Stimulated activated CD8-positive, alpha-beta memory T cell treated with anti-CD3 and anti-CD28 coated beads, Interleukin-12 subunit alpha, Interleukin-12 subunit beta, amount 100 ng/mL, for 4 hours (primary cell): ENCODE measurements at places on chromosomes 5 and 9.

DNA sequence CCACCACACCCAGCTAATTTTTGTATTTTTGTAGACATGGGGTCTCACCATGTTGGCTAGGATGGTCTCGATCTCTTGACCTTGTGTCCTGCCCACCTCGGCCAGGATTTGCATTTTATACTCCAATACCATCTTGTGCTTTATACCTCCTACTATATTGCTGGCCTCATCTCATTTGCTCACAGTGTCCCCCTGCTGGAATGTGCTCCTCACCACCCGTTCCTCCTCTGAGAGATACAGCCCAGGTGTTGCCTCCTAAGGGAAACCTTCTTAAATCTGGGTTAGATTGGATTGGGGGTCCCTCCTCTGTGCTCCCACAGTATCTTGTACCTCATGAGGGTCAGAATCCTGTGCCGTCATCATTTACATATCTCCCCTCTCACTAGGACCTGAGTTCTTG, 131.7 kb downstream of the PAPPA start:
- DNase-seq, result no peak

- no peak for DNase-seq
Observed at GRCh38 chr5:158482125-158482524, 617.6 kb downstream of the EBF1 start.

GRCh38 chr5:43192558-43193180, 644 bp downstream of the NIM1K start:
- DNase-seq, result no peak

DNA sequence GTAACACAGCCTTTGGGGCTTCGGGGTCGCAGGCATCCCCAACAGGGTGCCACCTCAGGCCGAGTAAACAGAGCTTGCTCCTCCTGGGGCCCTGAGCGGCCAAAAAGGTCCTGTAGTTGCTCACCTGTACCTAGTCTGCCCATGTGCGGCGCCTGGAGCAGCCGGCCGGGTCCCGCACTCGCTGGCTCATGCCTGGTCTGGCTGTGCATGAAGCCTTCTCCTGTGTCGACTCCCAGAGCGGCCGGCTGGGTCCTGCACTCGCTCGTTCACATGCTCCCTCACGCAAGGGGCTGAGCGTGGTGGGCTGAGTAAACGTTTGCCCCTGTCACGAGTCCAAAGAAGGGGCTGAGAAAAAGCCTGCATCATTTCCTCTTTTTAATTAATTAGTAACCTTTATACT, 162.4 kb upstream of the TUT7 start:
- no peak for DNase-seq

DNA sequence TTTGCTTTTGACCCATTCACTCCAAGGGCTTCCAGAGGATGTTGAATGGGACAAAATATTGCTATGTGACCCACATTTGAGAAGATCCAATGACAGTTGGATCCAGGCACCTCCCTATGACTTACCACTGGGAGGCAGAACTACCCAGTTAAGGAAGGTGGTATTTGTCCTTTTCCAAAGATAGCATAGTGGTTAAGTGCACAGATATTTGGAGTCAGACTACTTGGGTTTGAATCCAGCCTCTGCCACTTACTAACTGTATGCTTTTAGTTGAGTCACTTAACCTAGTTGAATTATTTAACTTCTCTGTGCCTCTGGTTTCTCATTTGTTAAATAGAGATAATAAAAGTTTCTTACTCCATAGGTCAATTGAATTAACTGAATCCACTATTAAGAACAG, 74.5 kb upstream of the PALM2AKAP2 start:
- no peak for DNase-seq

DNA sequence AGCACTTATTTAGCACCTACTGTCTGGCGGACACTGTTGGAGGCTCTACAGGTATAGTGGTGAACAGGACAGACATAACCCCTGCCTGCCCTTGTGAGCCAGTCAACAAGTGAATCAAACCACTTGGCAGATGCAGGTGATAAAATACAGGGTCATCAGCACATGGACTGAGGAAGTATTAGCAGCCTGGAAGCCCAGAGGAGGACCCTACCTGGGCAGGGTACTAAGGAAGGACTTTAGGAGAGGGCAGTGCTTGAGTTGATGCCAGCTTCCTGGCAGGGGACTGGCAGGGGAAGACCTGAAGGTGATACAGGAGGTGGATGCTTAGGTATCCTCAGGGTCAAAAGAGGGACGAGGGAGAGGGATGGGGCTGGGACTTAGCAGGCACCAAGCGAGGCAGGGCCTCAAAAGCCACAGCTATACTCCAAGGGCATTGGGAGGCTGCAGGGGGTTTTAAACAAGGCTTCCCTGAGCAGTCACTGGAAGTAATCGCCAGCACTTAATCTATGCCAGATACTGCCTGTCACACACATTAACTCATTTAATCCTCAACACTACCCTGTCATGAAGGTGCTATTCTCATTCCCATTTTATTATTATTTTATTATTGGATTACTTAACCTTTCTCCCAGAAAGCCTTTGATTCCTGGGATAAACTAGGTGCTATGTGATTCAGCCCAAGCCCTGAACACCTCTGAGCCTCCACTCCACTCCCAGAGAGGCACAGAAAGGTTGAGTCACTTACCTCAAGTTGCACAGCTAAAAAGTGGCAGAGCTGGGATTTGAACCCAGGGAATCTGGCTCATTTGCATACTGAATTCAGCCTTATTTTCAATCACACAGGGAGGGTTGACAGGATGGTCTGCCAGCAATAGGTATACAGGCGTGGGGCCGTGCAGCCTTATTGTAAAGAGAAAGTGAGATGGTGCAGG, 63.8 kb upstream of the ORM1 start:
- no peak for DNase-seq

DNA sequence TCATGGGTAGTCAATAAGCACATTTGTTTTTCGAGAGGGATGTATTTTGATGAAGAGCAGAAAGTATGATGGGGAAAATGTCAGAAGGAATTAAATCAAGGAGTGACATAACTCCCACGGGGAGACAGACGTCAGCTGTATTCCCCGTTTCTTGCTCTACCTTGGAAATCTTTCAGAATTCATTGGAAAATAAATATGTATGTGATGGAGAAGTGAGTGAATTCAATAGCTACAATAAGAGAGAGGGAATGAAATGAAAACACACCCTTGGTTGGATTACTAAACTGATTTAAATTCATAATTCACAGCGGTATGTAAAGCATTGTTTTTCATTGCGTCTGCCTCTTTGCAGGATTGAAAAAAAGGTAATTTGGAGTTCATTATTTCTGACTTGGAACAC, 209.7 kb upstream of the KLF4 start:
- DNase-seq, result no peak

GRCh38 chr9:101326501-101326900, 58.3 kb downstream of the BAAT start:
- no peak for DNase-seq

DNA sequence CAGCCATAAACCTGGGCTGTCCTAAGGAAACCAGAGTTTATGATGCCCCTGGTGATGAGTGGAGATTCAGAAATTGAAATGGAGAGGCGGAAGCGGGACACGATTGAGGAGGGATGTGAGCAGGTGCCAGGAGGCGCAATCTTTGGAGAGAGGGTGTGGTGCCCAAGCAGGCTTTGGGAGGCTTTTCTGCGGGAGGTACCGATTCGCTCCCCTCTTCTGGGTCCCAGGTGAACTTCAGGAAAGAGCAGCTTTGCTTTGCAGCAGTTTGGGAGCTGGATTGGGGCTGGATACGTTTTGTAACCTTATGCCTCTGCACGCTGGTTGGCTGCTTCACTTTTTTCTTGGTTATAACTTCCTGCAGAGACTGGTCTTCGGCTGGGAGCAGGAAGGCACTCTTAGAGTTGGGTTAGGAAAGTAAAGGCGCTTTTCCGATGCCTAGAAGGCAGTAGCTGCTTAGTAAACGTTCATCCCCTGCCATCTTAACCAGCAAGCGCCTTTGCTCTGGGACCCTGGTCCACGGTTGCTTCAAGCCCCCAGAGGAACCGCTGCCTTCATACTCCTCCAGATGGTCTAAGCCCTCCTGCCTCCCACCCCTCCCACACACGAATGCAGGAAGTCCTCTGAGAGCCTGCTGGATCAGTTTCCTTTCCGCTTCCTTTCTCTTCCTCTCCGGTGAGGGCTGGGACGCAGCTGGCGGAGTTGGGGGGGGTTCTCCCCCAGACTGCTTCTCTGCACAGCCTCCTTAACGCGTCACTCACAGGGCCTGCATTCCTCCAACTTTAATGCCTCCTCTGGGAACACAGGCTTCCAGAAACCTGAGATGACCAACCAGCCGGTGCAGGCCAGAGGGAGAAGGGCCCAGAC, 15.2 kb upstream of the NEK6 start:
- DNase-seq, result no peak

- no peak for DNase-seq
Observed at GRCh38 chr9:91261417-91261816, 100.3 kb downstream of the AUH start.

DNA sequence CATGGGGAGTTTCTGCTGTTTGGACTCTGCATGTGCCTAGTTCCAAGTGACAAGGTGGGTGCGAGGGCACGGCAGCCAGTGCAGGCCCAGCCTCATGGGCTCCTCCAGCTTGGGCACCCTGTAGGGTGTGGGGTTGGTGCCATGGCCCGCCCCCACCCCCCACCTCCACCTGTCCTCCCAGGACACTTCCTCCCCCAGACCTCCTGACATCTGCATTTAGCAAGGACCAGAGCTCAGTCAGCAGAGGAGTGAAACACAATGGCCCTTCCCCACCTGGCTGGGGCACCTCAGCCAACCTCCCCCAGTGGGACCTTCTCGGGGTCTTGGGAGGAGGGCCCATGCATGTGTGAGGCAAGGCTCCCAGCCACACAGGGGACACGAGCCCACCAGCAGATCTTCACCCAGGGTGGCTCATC, 1.9 kb upstream of the NKD2 start:
- no peak for DNase-seq

- no peak for DNase-seq
Observed at GRCh38 chr9:98665501-98665900, 43.2 kb downstream of the GABBR2 start.

- no peak for DNase-seq
Observed at GRCh38 chr5:36521838-36522745, 84.3 kb upstream of the SLC1A3 start.

DNA sequence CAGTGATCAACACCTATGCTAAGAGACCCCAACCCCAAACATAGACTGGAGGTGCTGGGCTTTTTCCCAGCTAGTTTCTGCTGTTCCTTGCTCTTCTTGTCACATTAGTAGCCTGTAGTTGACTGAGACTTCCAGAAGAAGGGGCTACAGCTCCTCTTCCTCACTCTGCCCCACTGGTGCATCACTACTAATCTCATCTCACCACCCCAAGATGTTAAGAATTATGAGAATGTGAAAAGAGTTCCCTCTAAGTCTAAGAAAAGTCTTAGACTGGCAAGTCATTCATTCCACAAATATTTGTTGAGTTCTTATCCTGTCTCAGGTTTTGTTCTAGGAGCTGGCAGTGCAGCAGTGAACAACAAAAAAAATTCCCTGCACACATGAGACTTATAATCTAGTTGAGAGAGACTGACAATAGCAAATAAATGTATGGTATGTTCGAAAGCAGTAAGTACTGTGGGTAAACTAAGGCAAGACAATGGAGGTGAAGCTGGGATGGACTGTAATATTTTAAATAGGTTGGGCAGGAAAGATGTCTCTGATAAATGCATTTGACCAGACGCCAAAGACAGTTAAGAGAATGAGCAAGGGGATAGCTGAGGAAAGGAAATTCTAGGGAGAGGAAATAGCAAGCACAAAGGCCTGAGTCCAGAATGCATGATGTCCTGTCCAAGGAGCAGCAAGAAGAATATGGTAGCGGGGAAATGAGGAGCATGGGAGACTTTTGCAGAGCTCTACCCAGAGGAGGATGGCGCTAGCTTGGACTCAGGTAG, 92.3 kb downstream of the PTCD2 start:
- no peak for DNase-seq

DNA sequence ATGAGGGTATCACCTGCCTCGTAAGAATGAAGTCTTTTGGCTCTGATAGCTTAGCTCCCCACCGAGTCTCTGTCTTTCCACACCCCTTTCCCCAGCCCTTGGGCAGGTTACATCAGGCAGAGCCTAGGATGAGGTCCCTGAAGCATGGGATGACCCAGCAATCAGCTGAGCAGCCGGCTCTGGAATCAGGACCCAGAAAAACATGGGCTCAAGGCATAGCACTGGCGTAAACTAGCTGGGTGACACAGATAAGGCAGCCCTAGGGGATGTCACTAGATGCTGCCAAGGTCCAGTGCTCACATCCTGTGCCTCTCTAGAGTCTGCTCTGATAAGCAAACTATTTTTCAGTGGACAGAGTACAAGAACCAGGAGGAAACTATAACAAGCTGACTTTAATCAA, 26.6 kb downstream of the IDNK start:
- no peak for DNase-seq

GRCh38 chr9:14488421-14489190, 174.7 kb upstream of the NFIB start:
- no peak for DNase-seq

DNA sequence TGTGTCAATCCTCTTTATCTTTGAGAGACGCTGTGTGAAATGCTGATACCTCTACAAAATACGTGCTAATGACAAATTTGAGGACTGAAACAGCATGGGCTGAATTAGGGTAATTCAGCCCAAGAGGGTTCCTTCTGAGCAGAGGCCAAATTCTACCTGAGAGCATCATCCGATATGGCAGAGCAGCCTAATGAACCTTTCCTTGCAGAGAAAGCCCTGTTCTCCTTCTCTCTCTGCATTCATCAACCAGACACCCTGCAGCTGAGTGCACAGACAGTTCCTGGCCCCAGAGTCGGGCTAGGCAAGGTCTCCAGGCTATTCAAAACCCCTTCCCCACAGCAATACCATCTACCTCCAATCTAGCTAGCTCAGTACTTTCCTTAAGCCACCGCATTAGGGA, 77.9 kb downstream of the TRIM32 start:
- DNase-seq, result no peak

- DNase-seq, result no peak
Observed at GRCh38 chr5:107474716-107475489, 195.8 kb downstream of the EFNA5 start.

DNA sequence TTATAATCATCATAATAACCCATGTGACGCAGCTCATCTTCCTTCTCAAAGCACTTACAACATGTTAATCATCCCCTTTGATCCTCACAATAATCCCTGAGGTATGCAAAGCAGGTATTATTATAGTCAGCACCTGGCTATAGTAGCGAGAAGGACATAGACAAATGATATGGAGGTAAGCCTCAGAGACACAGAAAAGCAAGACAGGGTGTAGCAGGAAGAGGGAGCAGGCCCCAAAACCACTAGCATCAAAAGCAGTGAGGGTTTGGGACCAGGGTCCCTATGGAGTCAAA, 139.2 kb upstream of the SLC30A5 start:
- DNase-seq, result no peak

GRCh38 chr5:45038366-45038987, 229.7 kb downstream of the MRPS30 start:
- DNase-seq, result no peak

- no peak for DNase-seq
Observed at GRCh38 chr9:133990366-133991213, 1.5 kb downstream of the VAV2 start.

GRCh38 chr5:125450771-125451170, 704.3 kb upstream of the ZNF608 start:
- no peak for DNase-seq
